Tibial nerve (tissue), 4 donors: ENCODE measurements at places on chromosomes 5 and 9. TPM values are rescaled to one million over a fixed set of nuclear protein-coding genes. Genes with fewer than 3 reads are reported as not detected.

PFN3 gene
- not detected for total RNA-seq

PNPLA7 gene
- total RNA-seq: 12.0 TPM

SPOCK1 gene
- total RNA-seq: 103 TPM

MSH3 gene
- total RNA-seq: 16.8 TPM

HINT1 gene
- total RNA-seq: 160 TPM

PCDHA13 gene
- total RNA-seq: 1.3 TPM

EIF4EBP3 gene
- 29.4 TPM for total RNA-seq

QRFP gene
- total RNA-seq: not detected

PALM2AKAP2 gene
- total RNA-seq: 9.0 TPM
